Left hindlimb (tissue), 1 donor: ENCODE measurements at places on chromosomes 3 and 15.

DNA sequence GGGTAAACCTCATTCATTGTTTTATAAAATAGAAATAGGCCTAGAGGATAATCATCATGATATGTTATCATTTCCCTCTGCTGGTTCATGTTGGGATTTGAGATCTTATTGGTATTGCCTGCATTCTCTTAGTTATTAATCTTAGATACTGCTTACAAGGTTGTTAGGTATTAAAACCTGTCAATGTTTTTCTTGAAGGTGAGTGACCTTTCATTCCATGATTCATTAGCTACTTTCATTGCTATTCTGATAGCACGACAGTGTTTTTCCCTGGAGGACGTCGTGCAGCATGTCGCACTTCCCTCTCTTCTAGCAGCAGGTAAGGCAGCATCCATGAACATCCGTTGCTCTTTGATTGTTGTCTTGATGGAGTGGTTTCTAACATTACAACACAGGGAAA, 17.1 kb downstream of the P2RY12 start:
- no peak for DNase-seq

- no peak for DNase-seq
Observed at GRCh38 chr3:182482705-182483104, 310.6 kb upstream of the ATP11B start.

- DNase-seq, result no peak
Observed at GRCh38 chr15:70758790-70759462, 4.4 kb downstream of the UACA start.

DNA sequence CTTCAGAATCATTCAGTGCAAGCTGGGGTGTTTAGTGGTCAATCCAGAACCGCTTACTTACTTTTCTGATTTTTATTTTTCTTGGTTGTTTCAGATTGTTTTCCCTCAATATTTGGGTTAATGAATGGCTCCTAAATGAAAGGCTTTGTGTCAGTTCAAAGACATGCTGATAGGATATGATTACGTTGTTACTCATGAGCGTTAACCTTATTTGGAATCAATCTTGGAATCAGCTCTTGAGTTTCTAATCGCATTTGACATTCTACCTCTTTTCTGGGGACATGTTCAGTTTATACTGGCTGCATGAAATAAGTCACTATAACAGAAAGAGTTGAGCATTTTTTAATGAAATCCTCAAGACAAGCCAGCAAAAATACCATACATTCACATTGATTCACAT, 50.2 kb downstream of the ATP11B start:
- no peak for DNase-seq

DNA sequence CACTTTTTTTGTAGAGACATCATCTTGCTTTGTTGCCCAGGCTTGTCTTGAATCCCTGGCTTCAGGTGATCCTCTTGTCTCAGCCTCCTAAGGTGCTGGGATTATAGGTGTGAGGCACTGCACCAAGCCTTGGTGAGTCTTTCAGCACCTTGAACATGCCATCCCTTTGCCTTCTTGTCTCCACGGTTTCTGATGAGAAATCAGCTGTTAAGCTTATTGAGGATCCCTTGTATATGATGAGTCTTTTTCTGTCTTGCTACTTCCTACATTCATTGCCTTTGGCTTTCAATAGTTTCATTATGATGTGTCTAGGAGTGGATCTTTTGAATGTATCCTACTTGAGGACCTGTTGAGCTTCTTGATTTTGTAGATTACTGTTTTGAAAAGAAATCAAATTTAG, 35.9 kb upstream of the TMCC1 start:
- no peak for DNase-seq
